Activated naive CD4-positive, alpha-beta T cell treated with anti-CD3 and anti-CD28 coated beads, Interleukin-2, amount 10 ng/mL, durations not matched to agents 7 days and 5 days (primary cell): ENCODE measurements at places on chromosomes 1 and 21.

- H3K27me3 ChIP-seq: no peaks in the 10 kb centered on the region
- peaks cover 40% of the 10 kb centered on the region for H3K4me1 ChIP-seq
- H3K27ac ChIP-seq: peak overlapping the region; percentile 87
- peak overlapping the region; percentile 80 for H3K4me3 ChIP-seq
- peak; percentile 66 for DNase-seq
Measured at GRCh38 chr1:241639623-241640148, 483 bp downstream of the CHML start.

DNA sequence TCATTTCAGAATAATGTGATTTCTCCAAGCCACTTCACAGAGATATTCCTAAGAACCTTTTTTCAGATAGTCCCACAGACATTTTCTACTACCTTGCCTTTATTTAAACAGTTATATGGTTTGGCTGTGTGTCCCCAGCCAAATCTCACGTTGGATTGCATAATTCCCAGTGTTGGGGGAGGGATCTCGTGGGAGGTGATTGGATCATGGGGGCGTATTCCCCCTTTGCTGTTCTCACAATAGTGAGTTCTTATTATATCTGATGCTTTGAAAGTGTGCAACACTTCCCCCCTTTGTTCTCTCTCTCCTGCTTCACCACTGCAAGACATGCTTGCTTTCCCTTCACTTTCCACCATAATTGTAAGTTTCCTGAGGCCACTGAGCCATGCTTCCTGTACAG lies 93.6 kb upstream of the ZNF678 start:
- H3K4me1 ChIP-seq: no peaks in the 10 kb centered on the region
- no peaks in the 10 kb centered on the region for H3K36me3 ChIP-seq
- no peak for DNase-seq
- no peak overlapping the region for H3K4me3 ChIP-seq
- peaks cover 14% of the 10 kb centered on the region for H3K27me3 ChIP-seq

DNA sequence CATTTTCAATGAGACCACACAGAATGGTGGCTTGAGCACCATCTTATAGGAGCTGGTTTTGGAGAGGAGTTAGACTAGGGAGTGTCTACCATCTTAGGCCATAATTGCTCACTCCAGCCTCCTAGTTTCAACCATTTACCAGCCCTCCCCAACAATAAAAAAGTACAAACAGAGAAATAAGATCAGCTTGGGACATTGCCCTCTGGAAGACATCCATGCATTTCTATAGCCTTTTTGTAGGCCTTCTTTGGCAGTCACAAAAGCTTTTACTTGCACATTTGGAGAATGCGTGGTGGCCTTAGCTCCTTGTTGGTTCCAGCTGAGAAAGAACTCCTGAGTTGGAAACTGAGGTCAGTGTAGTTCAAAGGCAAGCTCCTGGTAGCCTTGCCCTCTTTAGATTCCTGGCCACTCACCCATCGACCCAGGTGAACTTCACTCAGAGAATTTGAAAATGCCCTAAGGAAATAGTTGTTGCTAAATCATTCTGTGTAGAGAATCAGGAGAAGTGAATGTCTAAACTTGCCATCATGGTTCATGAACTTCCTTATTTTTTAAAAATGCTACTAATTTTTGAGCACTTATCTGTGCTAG lies 301.7 kb upstream of the PROX1 start:
- H3K27me3 ChIP-seq: peaks cover 3% of the 10 kb centered on the region
- no peaks in the 10 kb centered on the region for H3K4me1 ChIP-seq
- no peak overlapping the region for H3K4me3 ChIP-seq

- no peaks in the 10 kb centered on the region for H3K36me3 ChIP-seq
- peaks cover 18% of the 10 kb centered on the region for H3K27me3 ChIP-seq
- peaks cover 6% of the 10 kb centered on the region for H3K4me1 ChIP-seq
- DNase-seq: no peak
Measured at GRCh38 chr1:178941849-178942248, 71.0 kb upstream of the ANGPTL1 start.

- H3K27ac ChIP-seq: no peak overlapping the region
- no peaks in the 10 kb centered on the region for H3K36me3 ChIP-seq
- H3K4me3 ChIP-seq: no peak overlapping the region
Measured at GRCh38 chr21:25186273-25186672, 421.0 kb downstream of the MRPL39 start.

- no peaks in the 10 kb centered on the region for H3K4me1 ChIP-seq
- H3K4me3 ChIP-seq: no peak overlapping the region
- no peaks in the 10 kb centered on the region for H3K36me3 ChIP-seq
- H3K27me3 ChIP-seq: peaks cover 7% of the 10 kb centered on the region
Measured at GRCh38 chr1:230896779-230897178, 28.5 kb upstream of the C1orf198 start.

- H3K27me3 ChIP-seq: peaks cover 42% of the 10 kb centered on the region
- H3K4me1 ChIP-seq: peaks cover 3% of the 10 kb centered on the region
- no peak for DNase-seq
- H3K36me3 ChIP-seq: no peaks in the 10 kb centered on the region
- H3K27ac ChIP-seq: no peak overlapping the region
Measured at GRCh38 chr1:180208264-180208663, 21.8 kb upstream of the LHX4 start.

GRCh38 chr21:38460171-38460742 lies 38.0 kb downstream of the ERG start:
- no peaks in the 10 kb centered on the region for H3K4me1 ChIP-seq
- no peak overlapping the region for H3K27ac ChIP-seq
- no peak overlapping the region for H3K4me3 ChIP-seq
- no peak for DNase-seq

GRCh38 chr1:50423670-50424000 lies 392 bp upstream of the DMRTA2 start:
- H3K4me1 ChIP-seq: peaks cover 47% of the 10 kb centered on the region
- H3K27me3 ChIP-seq: peaks cover 97% of the 10 kb centered on the region
- peak; percentile 53 for DNase-seq
- peak overlapping the region; percentile 77 for H3K27ac ChIP-seq
- H3K36me3 ChIP-seq: peaks cover 21% of the 10 kb centered on the region

DNA sequence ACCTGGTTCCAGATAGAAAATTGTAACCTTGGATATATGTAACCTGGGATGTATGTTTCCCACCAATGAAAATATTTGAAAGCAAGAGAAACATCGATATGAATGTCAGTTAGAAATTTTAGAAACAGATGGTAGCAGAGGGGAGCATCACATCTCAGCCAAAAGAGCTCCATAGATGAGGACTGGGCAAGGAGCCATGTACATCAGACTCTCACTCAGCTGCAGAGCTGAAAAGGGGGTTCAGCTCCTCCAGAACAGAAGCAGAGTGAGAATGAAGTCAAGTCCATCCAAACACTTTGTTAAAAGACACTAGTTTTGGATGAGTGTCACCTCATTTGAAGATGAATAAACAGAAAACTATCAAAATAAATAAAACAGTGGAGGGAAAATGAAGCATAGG lies 202.4 kb downstream of the HMCN1 start:
- no peak overlapping the region for H3K27ac ChIP-seq
- no peak for DNase-seq
- no peak overlapping the region for H3K4me3 ChIP-seq
- no peaks in the 10 kb centered on the region for H3K36me3 ChIP-seq

- H3K27me3 ChIP-seq: no peaks in the 10 kb centered on the region
- no peak overlapping the region for H3K4me3 ChIP-seq
- peaks cover 25% of the 10 kb centered on the region for H3K36me3 ChIP-seq
- DNase-seq: no peak
Measured at GRCh38 chr1:6673816-6674398, 27.7 kb downstream of the DNAJC11 start.

DNA sequence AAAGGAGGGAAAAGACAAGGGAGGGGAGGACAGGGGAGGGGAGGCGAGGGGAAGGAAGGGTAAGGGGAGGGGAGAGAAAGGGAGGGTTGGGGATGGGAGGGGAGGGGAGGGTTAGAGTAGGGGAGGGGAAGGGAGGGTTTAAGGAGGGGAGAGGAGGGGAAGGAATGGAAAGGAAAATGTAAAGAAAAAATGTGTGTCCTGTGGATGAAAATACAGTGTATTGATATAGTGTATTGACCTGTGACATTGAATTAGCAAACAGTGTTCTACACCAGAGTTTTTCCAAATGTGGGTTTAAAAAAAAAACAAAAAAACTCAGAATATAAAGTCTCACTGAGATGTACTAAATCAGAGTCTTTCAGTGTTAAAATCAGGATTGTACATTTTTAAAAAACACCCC lies 1279.8 kb upstream of the ADGRL2 start:
- no peak overlapping the region for H3K27ac ChIP-seq
- no peaks in the 10 kb centered on the region for H3K27me3 ChIP-seq
- no peaks in the 10 kb centered on the region for H3K36me3 ChIP-seq
- DNase-seq: no peak
- H3K4me1 ChIP-seq: no peaks in the 10 kb centered on the region

GRCh38 chr1:54204199-54204598 lies 4.2 kb downstream of the MRPL37 start:
- H3K27ac ChIP-seq: no peak overlapping the region
- H3K4me3 ChIP-seq: no peak overlapping the region
- H3K27me3 ChIP-seq: no peaks in the 10 kb centered on the region

DNA sequence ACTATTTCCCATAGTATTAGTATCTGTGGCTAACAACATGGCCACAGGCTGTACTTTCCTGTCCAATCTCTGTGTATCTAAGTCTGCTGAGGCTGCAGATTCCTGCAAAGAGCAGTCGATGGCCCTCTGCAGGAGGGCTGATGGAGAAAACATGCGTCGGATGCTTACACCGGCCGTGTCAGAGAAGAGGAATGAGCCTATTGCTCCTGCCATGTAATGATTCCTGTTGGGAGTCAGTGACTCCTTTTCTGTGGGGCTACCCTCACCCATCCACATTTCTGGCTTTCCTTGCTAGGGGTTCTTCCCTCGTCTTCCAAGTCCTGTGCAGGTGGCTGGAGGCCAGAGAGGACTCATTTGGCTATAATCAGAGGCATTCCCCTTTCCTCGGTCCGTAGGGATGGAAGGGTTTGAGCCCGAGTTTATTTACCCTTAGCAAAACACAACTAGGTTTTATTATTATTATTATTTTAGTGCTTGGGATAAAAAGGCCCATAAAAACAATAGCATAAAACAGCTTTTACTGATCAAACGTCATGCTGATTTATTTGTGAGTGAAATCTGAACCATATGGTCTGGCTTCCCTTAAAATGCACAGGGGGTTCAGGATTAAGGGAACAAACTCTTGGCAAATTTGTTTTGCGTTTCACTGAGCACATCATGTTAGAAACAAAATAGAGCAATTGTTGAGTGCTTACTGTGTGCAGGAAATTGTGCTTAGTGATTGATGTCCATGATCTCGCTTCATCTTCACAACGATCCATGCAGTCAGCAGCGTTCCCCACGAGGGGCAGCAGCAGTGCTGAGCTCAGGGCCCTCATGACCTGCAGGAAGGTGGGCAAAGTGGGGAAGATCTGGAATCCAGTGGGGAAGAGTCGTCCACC lies 70.8 kb downstream of the KIF26B start:
- DNase-seq: no peak
- no peaks in the 10 kb centered on the region for H3K36me3 ChIP-seq
- no peak overlapping the region for H3K27ac ChIP-seq

DNA sequence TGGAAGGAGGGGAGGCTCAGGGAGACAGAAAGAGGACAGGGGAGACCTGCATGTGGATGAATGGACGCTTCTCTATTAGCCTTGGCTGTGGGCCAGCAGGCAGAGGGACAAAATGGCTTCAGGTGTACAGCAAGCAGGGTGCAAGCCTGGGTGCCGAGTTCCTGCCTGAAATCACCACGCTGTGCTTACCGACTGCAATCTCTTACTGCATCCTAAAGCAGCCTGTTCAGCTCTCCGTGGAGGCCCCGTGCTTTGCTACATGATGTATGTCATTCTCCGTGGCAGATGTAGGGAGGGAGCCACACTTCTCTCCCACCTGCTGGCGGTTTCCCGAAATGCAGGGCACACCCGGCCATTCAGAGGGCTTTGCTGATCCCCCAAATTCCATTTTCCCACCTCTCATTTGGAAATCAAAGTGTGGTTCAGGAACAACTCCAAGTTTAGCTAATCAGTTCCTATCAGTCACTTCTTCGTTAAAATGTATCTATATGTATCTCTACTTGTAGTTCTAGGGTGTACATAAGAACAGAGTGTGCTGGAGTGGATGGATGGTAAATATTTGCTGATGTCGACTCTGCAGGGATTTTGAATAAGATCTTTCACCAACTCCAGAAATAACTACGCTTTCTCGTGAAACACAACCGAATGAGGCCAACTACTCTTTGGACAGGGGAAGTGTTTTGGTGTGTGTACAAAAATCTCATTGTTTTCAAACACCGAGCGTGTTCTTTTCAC lies 122.3 kb upstream of the BACE2 start:
- peaks cover 9% of the 10 kb centered on the region for H3K27me3 ChIP-seq
- H3K4me1 ChIP-seq: no peaks in the 10 kb centered on the region
- H3K4me3 ChIP-seq: no peak overlapping the region
- no peak overlapping the region for H3K27ac ChIP-seq

- H3K27ac ChIP-seq: no peak overlapping the region
- no peaks in the 10 kb centered on the region for H3K4me1 ChIP-seq
- no peak overlapping the region for H3K4me3 ChIP-seq
- H3K27me3 ChIP-seq: no peaks in the 10 kb centered on the region
- H3K36me3 ChIP-seq: no peaks in the 10 kb centered on the region
Measured at GRCh38 chr1:173100476-173101107, 49.9 kb upstream of the TNFSF18 start.

DNA sequence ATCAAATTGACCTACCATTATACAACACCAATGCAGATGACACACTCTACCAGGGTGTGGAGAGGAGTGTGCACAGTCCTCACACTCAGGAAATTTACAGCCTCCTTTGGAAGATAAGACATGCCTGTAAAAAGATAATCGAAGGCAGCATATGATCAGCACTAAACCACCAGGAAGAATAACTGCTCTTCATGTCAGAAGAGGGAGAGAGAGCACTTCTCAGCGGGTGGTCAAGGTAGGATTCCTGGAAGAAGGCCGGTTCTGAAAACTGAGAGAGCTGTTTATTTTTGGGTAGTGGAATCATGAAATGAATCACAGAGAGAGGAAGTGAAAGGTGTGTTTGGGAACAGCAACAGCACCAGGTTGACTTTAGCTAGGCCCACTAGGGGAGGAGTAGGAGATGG lies 14.0 kb upstream of the ZNF697 start:
- no peak overlapping the region for H3K4me3 ChIP-seq
- no peaks in the 10 kb centered on the region for H3K36me3 ChIP-seq
- DNase-seq: no peak

- H3K27me3 ChIP-seq: no peaks in the 10 kb centered on the region
- H3K27ac ChIP-seq: no peak overlapping the region
- no peaks in the 10 kb centered on the region for H3K4me1 ChIP-seq
- H3K4me3 ChIP-seq: no peak overlapping the region
- no peak for DNase-seq
Measured at GRCh38 chr1:237166086-237166485, 124.1 kb downstream of the RYR2 start.

- H3K27ac ChIP-seq: no peak overlapping the region
- no peak overlapping the region for H3K4me3 ChIP-seq
- H3K4me1 ChIP-seq: peaks cover 11% of the 10 kb centered on the region
- no peak for DNase-seq
- no peaks in the 10 kb centered on the region for H3K36me3 ChIP-seq
- H3K27me3 ChIP-seq: no peaks in the 10 kb centered on the region
Measured at GRCh38 chr1:210647406-210648333, 319.0 kb downstream of the HHAT start.

GRCh38 chr1:94205639-94206038 lies 31.7 kb downstream of the ARHGAP29 start:
- H3K36me3 ChIP-seq: no peaks in the 10 kb centered on the region
- DNase-seq: no peak
- H3K27me3 ChIP-seq: peaks cover 18% of the 10 kb centered on the region
- H3K4me1 ChIP-seq: no peaks in the 10 kb centered on the region
- no peak overlapping the region for H3K4me3 ChIP-seq
- H3K27ac ChIP-seq: no peak overlapping the region

- no peaks in the 10 kb centered on the region for H3K36me3 ChIP-seq
- no peak for DNase-seq
- no peak overlapping the region for H3K4me3 ChIP-seq
- no peak overlapping the region for H3K27ac ChIP-seq
- H3K27me3 ChIP-seq: peaks cover 34% of the 10 kb centered on the region
Measured at GRCh38 chr1:208077232-208078075, 166.5 kb upstream of the CD34 start.
